ENCODE measurements at places on chromosomes 7 and 10.

- no peak for DNase-seq
Observed at GRCh38 chr7:50159154-50159553, 66.1 kb upstream of the ZPBP start.

DNA sequence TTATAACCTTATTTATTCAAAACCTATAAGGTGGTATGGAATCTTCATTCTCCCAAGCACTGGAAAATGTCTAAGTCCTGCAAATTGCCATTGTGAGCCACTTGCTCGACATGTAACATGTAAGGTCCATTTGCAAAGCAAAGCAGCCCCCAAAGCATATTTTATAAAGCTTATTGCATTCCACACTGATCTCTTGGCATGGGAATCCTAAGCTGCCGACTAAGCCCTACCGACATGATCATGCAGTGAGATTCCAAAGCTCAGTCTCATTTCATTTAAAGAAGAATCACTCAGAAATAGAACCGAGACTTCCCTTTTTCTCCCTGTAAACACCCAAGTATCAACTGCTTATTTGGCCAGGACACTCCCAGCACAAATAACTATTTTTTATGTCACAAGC lies 333.4 kb upstream of the MYO3A start:
- DNase-seq = no peak

GRCh38 chr10:22652988-22653481 lies 61.3 kb downstream of the PIP4K2A start:
- DNase-seq = no peak

DNA sequence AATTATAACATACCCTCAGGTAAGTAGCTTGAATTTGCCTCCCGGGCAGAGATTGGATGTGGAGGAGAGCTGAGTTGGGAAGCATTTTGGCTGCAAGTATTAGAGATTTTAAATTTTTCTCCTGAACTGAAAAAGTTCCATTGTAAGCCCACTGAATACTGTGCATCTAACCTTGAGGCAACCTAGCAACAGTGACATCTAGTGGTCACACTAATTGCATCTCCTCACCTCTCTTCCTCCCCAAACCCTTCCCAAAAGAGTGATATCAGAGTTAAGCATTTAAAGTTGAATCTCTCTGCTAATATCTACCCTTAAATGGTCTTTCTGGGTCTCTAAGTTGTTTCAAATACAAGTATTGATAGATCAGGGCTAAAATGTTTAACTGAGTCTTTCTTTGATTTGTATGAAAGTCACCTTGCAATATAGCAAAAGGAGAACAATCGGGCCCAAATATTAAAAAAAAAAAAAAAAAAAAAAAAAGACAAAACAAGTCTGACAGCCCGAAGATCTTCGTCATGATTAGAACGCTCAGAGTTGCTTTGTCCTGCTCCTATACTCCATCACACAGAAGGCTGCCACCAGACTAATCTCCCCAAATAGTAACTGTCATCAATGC lies 40.4 kb upstream of the DLX5 start:
- DNase-seq = no peak

DNA sequence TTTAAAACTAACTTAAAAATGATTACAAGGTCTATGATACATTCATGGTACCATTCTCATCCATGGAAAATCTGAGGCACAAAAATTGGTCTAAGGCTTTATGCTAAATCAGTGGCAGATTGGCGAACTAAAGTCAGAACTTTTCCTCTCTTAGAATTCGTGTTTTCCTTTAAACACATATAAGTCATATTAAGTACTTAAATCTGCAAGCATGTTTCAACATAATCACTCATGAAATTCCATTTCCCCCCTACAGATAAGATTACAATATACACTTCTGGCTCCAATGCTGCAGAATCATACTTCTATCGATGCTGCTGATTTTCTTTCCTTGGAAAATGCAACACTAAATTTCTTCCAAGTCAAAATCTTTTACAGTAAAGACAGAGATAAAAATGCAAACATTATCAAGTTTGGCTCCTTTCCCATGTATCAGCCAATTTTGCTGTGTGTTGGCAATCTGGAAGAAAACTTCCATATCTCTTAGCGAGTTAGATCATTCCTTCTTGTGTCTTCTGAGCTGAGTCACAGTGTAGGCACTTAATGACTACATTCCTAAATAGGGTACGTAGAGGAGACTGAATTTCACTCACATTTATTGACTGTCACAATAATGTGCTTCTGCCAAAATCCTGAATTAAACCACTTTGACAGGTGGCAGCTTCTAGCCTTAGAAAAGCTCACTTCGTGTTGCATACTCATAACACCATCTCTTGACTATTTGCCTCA lies 76.4 kb upstream of the LRRC17 start:
- no peak for DNase-seq

DNA sequence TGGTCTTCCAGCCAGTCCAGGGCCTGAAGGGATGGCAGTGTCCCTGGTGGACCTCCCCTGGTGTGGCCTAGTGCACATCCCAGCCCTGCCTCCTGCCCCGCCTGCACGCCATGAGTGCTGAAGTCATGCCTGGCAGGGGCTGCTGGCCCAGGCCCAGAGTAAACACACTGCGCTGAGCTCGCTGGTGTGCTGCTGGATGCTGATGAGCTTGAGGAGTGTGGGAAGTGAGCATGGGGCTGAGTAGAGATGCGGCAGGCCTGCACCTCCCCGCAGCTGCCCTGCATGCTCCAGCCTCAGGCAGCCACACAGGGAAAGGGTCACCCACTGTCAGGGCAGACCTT lies 43.2 kb downstream of the HTRA1 start:
- no peak for DNase-seq

- no peak for DNase-seq
Observed at GRCh38 chr10:95477175-95477520, 84.0 kb downstream of the SORBS1 start.

DNA sequence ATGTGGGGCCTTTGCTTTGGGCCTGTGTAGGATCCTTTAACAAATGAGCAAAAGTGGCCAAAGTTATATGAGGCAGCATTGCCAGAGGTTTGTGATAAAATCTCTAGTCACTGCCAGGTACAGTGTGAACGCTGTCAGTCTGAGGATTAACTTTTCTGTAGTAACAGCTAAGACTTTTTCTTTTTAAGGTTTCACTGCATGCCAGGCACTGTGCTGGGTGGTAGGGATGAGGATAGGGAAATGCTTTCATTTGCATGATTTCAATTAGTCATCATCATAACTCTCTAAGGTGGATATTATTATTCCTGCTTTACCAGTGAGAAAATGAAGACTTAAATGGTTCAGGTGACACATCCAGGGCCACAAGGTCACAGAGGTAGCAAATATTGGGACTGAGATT lies 79.7 kb upstream of the BMPER start:
- no peak for DNase-seq

- no peak for DNase-seq
Observed at GRCh38 chr7:14054125-14054524, 64.7 kb upstream of the ETV1 start.

- DNase-seq = no peak
Observed at GRCh38 chr10:80464557-80465450, 10.7 kb downstream of the TSPAN14 start.

GRCh38 chr7:117083648-117084047 lies 130.3 kb downstream of the ST7 start:
- DNase-seq = no peak

GRCh38 chr10:16231176-16231575 lies 205.6 kb upstream of the PTER start:
- DNase-seq = no peak

All from stimulated activated CD4-positive, alpha-beta T cell treated with anti-CD3 and anti-CD28 coated beads, Interleukin-1b, Interleukin-23, amount 100 ng/mL, for 24 hours (primary cell).